ENCODE measurements at places on chromosomes 11 and 22. TPM values are rescaled to one million over a fixed set of nuclear protein-coding genes. Genes with fewer than 3 reads are reported as not detected.

Gene MIOX
- polyA plus RNA-seq = not detected

Gene TMPRSS6
- 36.8 TPM for polyA plus RNA-seq

Gene CHRNA10
- 0.10 TPM for polyA plus RNA-seq

Gene SCUBE2
- 0.42 TPM for polyA plus RNA-seq

Gene PICK1
- polyA plus RNA-seq = 15.9 TPM

Measured in liver (tissue), 10 donors.